CD8-positive, alpha-beta memory T cell (primary cell): ENCODE measurements at places on chromosomes 12 and 14. TPM values are rescaled to one million over a fixed set of nuclear protein-coding genes. Genes with fewer than 3 reads are reported as not detected.

DNA sequence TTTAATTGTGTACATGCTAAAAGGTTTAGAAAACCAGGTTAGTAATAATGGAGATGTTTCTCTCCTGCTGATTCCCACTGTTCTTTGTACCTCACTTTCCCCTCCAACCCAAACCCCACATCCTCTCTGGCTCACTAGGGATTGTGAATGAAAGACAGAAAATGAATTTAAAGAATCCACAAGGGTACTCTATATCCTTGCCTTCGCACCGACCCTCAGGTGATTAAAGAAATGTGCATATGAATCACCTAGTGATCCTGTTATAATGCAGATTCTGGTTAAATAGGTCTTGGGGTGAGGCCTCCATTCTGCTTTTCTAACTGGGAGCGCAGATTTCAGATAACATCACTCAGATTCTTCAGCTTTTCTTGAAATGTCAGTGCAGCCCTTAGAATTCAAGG lies 84.3 kb upstream of the OTX2 start:
- no peak for DNase-seq
- no peaks in the 10 kb centered on the region for H3K27me3 ChIP-seq
- H3K4me3 ChIP-seq = no peak overlapping the region
- no peaks in the 10 kb centered on the region for H3K36me3 ChIP-seq
- no peaks in the 10 kb centered on the region for H3K4me1 ChIP-seq

DNA sequence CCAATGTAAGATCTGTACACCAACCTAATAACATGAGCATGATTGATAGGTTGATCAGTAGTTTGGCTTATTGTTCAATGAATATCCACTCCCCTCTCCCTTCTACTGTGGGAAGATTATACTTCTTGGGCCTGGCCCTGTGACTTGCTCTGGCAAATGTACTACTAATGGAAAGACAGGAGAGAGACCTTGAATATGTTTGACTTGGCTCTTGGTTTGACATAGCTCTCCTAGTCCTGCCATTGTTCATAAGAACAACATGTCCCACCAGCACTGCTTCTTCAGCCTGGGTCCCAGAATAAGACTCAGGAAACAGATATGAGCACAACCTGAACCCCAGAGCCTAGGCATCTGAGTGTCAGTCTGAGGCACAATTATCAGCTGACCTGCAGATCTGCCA lies 112.8 kb upstream of the RESF1 start:
- H3K4me1 ChIP-seq = no peaks in the 10 kb centered on the region
- DNase-seq = no peak
- no peaks in the 10 kb centered on the region for H3K36me3 ChIP-seq
- H3K4me3 ChIP-seq = no peak overlapping the region
- H3K27me3 ChIP-seq = no peaks in the 10 kb centered on the region
- no peak overlapping the region for H3K27ac ChIP-seq

The AKT1 gene
- 34.1 TPM for polyA plus RNA-seq

- peaks cover 53% of the 10 kb centered on the region for H3K36me3 ChIP-seq
- DNase-seq = no peak
- no peak overlapping the region for H3K27ac ChIP-seq
- H3K4me3 ChIP-seq = no peak overlapping the region
- H3K4me1 ChIP-seq = peaks cover 4% of the 10 kb centered on the region
Observed at GRCh38 chr12:121334513-121335343, 17.5 kb downstream of the ANAPC5 start.

GRCh38 chr12:26269562-26270284 lies 74.3 kb downstream of the SSPN start:
- DNase-seq = no peak
- H3K4me1 ChIP-seq = no peaks in the 10 kb centered on the region
- no peaks in the 10 kb centered on the region for H3K36me3 ChIP-seq

GRCh38 chr14:65661865-65662264 lies 249.3 kb downstream of the FUT8 start:
- no peak overlapping the region for H3K27ac ChIP-seq
- no peak for DNase-seq
- H3K4me1 ChIP-seq = no peaks in the 10 kb centered on the region
- no peaks in the 10 kb centered on the region for H3K27me3 ChIP-seq
- no peak overlapping the region for H3K4me3 ChIP-seq
- no peaks in the 10 kb centered on the region for H3K36me3 ChIP-seq

DNA sequence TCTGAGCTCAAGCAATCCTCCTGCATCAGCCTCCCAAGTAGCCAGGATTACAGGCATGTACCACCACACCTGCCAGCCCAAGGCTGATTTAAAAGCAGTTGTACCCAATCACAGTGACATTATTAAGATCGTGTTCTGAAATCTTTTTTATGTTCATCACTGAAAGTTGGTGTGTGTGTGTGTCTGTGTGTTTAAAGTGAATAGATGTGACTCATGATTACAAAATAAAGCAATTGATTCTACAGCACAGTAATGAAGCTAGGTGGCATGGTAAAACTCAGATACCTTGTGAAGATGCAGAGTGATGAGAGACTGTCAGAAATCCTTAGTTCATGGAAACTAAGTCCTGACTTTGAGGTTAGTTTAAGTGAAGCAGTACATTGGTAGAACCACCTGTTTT lies 74.2 kb upstream of the ATP2B1 start:
- H3K27me3 ChIP-seq = no peaks in the 10 kb centered on the region
- no peaks in the 10 kb centered on the region for H3K36me3 ChIP-seq
- H3K4me3 ChIP-seq = no peak overlapping the region
- DNase-seq = no peak

DNA sequence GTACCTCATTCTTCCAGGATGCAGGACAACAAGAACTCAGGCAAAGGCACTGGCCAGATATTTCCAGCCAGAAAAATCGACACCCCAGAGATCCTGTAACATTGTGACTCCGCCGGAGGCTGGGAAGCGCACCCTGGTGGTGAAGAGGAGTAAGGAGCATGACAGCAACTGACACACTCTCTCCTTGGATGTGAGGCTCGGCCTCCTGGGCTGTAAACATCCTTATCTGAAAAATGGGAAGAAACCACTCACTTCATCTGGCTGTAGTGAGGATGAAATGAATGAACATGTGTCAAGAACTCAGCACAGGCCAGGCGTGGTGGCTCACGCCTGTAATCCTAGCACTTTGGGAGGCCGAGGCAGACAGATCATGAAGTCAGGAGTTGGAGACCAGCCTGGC lies 27.5 kb downstream of the TCHP start:
- H3K4me3 ChIP-seq = no peak overlapping the region
- H3K4me1 ChIP-seq = no peaks in the 10 kb centered on the region
- peaks cover 24% of the 10 kb centered on the region for H3K36me3 ChIP-seq
- no peak overlapping the region for H3K27ac ChIP-seq

- H3K27ac ChIP-seq = no peak overlapping the region
- peaks cover 14% of the 10 kb centered on the region for H3K4me1 ChIP-seq
- no peak for DNase-seq
- no peak overlapping the region for H3K4me3 ChIP-seq
- no peaks in the 10 kb centered on the region for H3K36me3 ChIP-seq
Observed at GRCh38 chr12:52246720-52247621, 13.9 kb downstream of the KRT7 start.

GRCh38 chr12:25714198-25714984 lies 161.3 kb upstream of the LMNTD1 start:
- H3K36me3 ChIP-seq = no peaks in the 10 kb centered on the region
- no peak for DNase-seq
- H3K4me3 ChIP-seq = no peak overlapping the region
- no peaks in the 10 kb centered on the region for H3K27me3 ChIP-seq

GRCh38 chr14:61037215-61037614 lies 56.2 kb downstream of the SLC38A6 start:
- no peak overlapping the region for H3K27ac ChIP-seq
- no peak overlapping the region for H3K4me3 ChIP-seq
- no peaks in the 10 kb centered on the region for H3K27me3 ChIP-seq

DNA sequence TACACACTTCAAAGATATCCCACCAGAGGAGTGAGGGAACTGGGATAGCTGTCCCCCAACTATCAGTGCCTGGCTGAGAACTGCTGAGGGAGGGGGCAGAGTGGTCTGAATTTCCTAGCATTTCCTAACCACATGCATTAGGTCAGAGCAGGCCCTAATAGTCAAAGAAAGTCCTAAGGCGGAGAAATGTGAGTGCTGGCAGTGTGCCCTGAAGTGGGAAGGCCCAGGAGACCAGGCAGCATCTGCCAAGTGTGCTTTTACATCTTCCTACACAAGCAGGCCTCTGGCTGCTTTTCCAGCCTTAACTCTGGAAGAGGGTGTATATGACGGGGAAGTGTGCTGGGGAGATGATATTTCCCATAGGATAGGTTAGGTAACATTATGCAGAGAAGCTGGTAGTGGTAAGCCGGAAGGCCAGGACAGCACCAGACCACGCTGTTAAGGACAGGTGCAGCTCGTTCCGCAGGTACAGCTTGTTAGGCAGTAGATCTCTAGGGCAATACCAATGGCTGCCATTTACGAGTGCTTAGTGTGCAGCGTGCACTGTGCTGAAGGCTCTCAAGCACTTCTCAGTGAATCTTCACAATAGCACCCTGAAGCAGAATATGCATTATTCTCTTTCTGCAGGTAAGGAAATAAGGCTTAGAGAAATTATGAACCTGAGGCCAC lies 9.1 kb upstream of the CCDC198 start:
- H3K4me3 ChIP-seq = no peak overlapping the region
- no peaks in the 10 kb centered on the region for H3K4me1 ChIP-seq
- no peak for DNase-seq

- no peak overlapping the region for H3K4me3 ChIP-seq
- no peak overlapping the region for H3K27ac ChIP-seq
- DNase-seq = no peak
- no peaks in the 10 kb centered on the region for H3K36me3 ChIP-seq
- H3K4me1 ChIP-seq = peaks cover 6% of the 10 kb centered on the region
- no peaks in the 10 kb centered on the region for H3K27me3 ChIP-seq
Observed at GRCh38 chr12:113302886-113303640, 31.8 kb downstream of the SLC8B1 start.

The CBLN3 gene
- not detected for polyA plus RNA-seq
